ENCODE measurements at places on chromosomes 12 and 14. TPM values are rescaled to one million over a fixed set of nuclear protein-coding genes. Genes with fewer than 3 reads are reported as not detected.

Gene ACSS3
- not detected for total RNA-seq

Gene APOF
- total RNA-seq, result not detected

Gene TCL1B
- not detected for total RNA-seq

Gene FSCB
- not detected for total RNA-seq

Gene FZD10
- total RNA-seq, result not detected

Gene NINJ2
- total RNA-seq, result 5.0 TPM

Gene TCL1A
- not detected for total RNA-seq

Gene AQP6
- 0.37 TPM for total RNA-seq

Gene CS
- 64.5 TPM for total RNA-seq

Gene DHRS2
- total RNA-seq, result 3.7 TPM

Gene UNG
- total RNA-seq, result 73.7 TPM

Gene RTL1
- total RNA-seq, result not detected

Gene TRIM9
- 0.31 TPM for total RNA-seq

Gene ART4
- total RNA-seq, result not detected

Gene KLRG1
- 8.2 TPM for total RNA-seq

Gene SIX1
- 0.31 TPM for total RNA-seq

Gene IL31
- not detected for total RNA-seq

Gene BLTP3B
- total RNA-seq, result 34.2 TPM

Gene TRHDE
- not detected for total RNA-seq

Gene RND1
- 0.88 TPM for total RNA-seq

Gene SERPINA12
- not detected for total RNA-seq

Gene CAPZA3
- not detected for total RNA-seq

Gene GPRC5D
- not detected for total RNA-seq

Gene SLC35E3
- 2.0 TPM for total RNA-seq

Gene GARIN6
- total RNA-seq, result not detected

Gene RNASE1
- total RNA-seq, result 0.85 TPM

Gene ASCL1
- total RNA-seq, result not detected

Gene PLCZ1
- total RNA-seq, result not detected

Gene CCNB1IP1
- total RNA-seq, result 122 TPM

Gene TAS2R50
- not detected for total RNA-seq

Gene POTEG
- not detected for total RNA-seq

Gene ACTR6
- total RNA-seq, result 38.1 TPM

Gene CTSG
- total RNA-seq, result not detected

Gene EML1
- total RNA-seq, result 19.2 TPM

Gene CHD8
- total RNA-seq, result 54.4 TPM

Gene KRT83
- total RNA-seq, result 0.07 TPM

Gene DTD2
- total RNA-seq, result 80.7 TPM

Gene KCNH3
- total RNA-seq, result 1.7 TPM

Gene STXBP6
- 2.1 TPM for total RNA-seq

Gene RPL41
- 5,126 TPM for total RNA-seq

Gene CCDC198
- not detected for total RNA-seq

Gene RERG
- total RNA-seq, result not detected

Gene FGF23
- total RNA-seq, result not detected

Gene GSG1
- 197 TPM for total RNA-seq

Gene KRT75
- total RNA-seq, result 0.43 TPM

Gene TAS2R31
- 0.14 TPM for total RNA-seq

Gene CLBA1
- 18.0 TPM for total RNA-seq

Gene MSRB3
- 147 TPM for total RNA-seq

Gene CLEC2A
- total RNA-seq, result not detected

Gene LRRIQ1
- not detected for total RNA-seq

Gene INHBC
- not detected for total RNA-seq

Gene KRT82
- not detected for total RNA-seq

Gene OSGEP
- total RNA-seq, result 60.7 TPM

Gene LRTM2
- total RNA-seq, result not detected

Gene OR4K5
- total RNA-seq, result not detected

Gene FIGNL2
- 12.8 TPM for total RNA-seq

Gene MANSC1
- total RNA-seq, result 1.7 TPM

Gene IFNG-AS1
- not detected for total RNA-seq

Gene PKP2
- total RNA-seq, result 6.5 TPM

Gene TCP11L2
- total RNA-seq, result 12.9 TPM

Data from G401 (cell line).